Cardiac muscle cell (in vitro differentiated cells and primary cell): ENCODE measurements at places on chromosomes 2 and 18.

- no peak overlapping the region for H3K27ac ChIP-seq
- DNase-seq: no peak
- H3K4me1 ChIP-seq: no peaks in the 10 kb centered on the region
- H3K4me3 ChIP-seq: no peak overlapping the region
- no peaks in the 10 kb centered on the region for H3K36me3 ChIP-seq
Observed at GRCh38 chr2:142863485-142863961, 13.9 kb upstream of the KYNU start.

DNA sequence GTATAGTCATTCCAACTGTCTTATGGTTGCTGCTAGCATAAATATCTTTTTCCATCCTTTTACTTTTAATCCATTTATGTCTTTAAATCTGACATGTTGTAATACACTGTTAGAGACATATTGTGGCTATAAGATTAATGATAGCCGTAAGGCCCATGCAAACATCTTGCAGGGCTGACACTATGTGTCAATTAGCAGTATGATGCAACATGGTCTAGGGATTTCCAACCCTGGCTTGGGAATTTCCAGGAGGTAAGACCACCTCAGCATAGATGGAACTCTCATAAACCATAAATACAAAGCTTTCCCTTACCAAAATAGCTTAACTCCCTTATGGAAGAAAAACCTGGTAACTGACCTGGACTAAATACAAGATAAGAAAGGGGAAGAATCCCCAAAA lies 16.5 kb downstream of the SCLY start:
- H3K4me1 ChIP-seq: no peaks in the 10 kb centered on the region
- no peak overlapping the region for H3K27ac ChIP-seq
- H3K27me3 ChIP-seq: no peaks in the 10 kb centered on the region
- no peak for DNase-seq
- H3K36me3 ChIP-seq: no peaks in the 10 kb centered on the region
- H3K4me3 ChIP-seq: no peak overlapping the region

DNA sequence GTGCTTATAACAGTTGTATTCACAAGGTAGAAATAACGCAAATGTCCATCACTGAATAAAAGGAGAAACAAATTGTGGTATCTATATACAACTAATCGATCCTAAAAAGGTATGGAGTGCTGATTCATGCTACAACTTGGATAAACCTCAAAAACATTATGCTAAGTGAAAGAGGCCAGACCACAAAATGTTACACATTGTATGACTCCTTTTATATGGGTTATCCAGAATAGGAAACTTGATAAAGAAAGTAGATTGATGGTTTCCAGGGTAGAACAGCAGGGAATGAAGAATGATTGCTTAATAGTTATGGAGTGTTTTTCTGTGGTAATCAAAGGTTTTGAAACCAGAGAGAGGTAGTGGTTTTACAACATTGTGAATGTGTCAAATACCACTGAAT lies 432.2 kb upstream of the TRIB2 start:
- no peaks in the 10 kb centered on the region for H3K27me3 ChIP-seq
- no peak for DNase-seq
- H3K4me1 ChIP-seq: no peaks in the 10 kb centered on the region
- H3K36me3 ChIP-seq: no peaks in the 10 kb centered on the region
- no peak overlapping the region for H3K27ac ChIP-seq
- H3K4me3 ChIP-seq: no peak overlapping the region

GRCh38 chr2:88690591-88691338 lies 708 bp upstream of the RPIA start:
- peaks cover 11% of the 10 kb centered on the region for H3K4me1 ChIP-seq
- H3K4me3 ChIP-seq: peak overlapping the region; percentile 73
- DNase-seq: no peak
- no peaks in the 10 kb centered on the region for H3K27me3 ChIP-seq
- no peaks in the 10 kb centered on the region for H3K36me3 ChIP-seq

DNA sequence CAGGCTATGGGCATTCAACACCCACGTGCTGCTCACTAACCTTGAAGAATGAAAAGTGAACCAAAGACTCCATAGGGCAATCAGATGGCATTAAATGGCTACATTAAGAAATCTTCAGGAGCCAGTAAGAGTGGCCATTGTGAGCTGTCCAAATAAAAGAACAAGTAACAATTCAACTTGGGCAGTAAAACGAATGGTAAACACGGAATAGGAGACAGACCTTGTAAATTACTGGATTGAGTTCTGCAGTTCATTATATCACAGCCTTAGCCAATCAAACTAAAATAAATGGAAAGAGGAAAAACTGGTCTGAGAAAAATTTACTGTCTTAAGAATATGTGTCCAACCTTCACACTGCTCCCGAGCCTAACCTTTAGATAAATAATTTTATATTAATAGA lies 306.5 kb upstream of the ZNF521 start:
- no peak overlapping the region for H3K4me3 ChIP-seq
- H3K27ac ChIP-seq: no peak overlapping the region
- no peaks in the 10 kb centered on the region for H3K4me1 ChIP-seq
- H3K36me3 ChIP-seq: no peaks in the 10 kb centered on the region
- H3K27me3 ChIP-seq: no peaks in the 10 kb centered on the region

DNA sequence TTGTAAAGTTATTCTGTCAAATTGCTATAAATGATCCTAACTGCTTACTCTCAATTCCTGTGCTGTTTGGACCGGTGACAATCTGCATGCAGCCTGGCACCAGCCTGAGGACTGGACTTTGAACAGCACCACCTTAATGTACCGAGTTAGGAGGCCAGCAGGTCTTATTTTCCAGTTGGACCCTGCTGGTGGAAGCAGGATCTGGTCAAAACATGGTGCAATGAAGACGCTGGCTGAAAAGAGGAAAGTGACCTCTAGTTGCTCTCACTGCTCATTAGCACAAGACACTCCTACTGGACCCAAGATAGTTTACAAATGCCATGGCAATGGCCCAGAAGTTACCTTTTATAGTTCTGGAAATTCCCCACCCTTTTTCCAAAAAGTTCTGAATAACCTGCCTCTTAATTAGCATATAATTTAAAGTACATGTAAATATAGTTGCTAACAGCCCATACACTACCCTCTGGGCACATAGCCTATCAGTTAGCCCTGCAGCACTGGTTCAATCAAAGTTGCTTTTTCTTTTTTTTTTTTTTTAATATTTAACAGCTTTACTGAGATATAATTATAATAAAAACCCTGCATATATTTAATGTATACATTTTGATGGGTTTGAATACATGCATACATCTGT lies 35.8 kb downstream of the RBKS start:
- H3K36me3 ChIP-seq: no peaks in the 10 kb centered on the region
- H3K4me1 ChIP-seq: no peaks in the 10 kb centered on the region
- H3K4me3 ChIP-seq: no peak overlapping the region
- no peak overlapping the region for H3K27ac ChIP-seq
- no peaks in the 10 kb centered on the region for H3K27me3 ChIP-seq
- no peak for DNase-seq

DNA sequence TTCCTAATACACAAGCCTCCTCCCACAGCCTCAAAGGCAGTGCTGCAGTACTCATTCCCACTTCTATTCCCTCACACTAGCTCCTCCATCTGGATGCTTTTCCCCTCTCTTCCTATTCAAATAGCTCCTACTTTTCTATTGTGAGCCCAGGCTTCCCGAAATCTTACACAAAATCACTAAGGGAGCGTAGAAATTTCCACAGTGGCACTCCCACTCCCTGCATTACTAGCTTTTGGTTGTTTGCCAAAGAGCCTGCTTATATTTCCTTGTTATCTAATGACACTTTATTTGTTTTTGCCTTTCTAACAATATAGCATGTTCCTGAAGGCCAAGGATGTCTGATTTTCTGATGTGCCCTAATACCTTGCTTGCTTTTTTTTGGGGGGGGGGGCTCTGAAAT lies 10.9 kb downstream of the EPAS1 start:
- H3K4me1 ChIP-seq: peaks cover 13% of the 10 kb centered on the region
- peak; percentile 61 for DNase-seq
- H3K4me3 ChIP-seq: no peak overlapping the region
- no peak overlapping the region for H3K27ac ChIP-seq

GRCh38 chr2:113028112-113028511 lies 22.9 kb downstream of the IL36A start:
- H3K27ac ChIP-seq: no peak overlapping the region
- H3K4me3 ChIP-seq: no peak overlapping the region
- no peaks in the 10 kb centered on the region for H3K27me3 ChIP-seq
- DNase-seq: no peak
- H3K4me1 ChIP-seq: no peaks in the 10 kb centered on the region

DNA sequence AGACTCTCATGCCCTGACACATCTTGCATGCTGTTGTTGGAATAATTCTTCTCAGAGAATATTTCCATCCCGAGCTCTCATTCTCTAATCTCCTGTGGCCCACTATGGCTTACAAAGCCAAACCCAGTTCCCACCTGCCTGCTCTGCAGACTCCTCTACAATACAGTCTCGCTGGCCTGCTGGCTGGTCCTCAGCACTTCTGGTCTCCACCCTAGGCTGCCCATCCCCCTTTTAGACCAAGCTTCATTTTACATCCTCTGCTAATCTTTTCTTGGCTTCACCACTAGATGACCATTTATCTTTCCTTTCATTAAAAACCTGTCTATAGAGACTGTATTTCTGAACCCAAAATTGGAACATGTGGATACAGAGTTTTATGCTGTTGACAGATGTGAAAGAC lies 42.5 kb upstream of the YPEL5 start:
- no peaks in the 10 kb centered on the region for H3K27me3 ChIP-seq
- H3K4me1 ChIP-seq: no peaks in the 10 kb centered on the region
- no peak for DNase-seq
- H3K36me3 ChIP-seq: no peaks in the 10 kb centered on the region
- no peak overlapping the region for H3K4me3 ChIP-seq

DNA sequence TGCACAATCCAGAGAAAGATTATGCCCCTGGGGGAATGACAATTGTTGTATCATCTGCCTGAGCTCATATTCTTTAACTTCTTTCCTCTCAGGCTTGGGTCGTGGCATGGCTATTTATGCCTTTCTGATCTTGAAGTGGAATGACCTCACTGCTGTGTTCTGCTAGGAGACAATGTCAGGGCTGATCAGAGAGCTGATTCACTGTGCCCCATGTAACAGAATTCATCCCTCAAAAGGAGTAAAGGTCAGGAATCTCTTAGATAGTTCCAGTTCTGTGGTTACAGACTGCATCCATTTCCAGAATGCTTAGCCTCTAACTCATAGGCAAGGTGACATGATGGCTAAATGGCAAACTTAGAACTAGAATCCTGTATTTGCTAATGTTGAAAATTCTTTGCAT lies 511.7 kb upstream of the CNTNAP5 start:
- no peaks in the 10 kb centered on the region for H3K4me1 ChIP-seq
- H3K27me3 ChIP-seq: no peaks in the 10 kb centered on the region
- no peaks in the 10 kb centered on the region for H3K36me3 ChIP-seq
- peak; percentile 14 for DNase-seq

- no peaks in the 10 kb centered on the region for H3K36me3 ChIP-seq
- H3K27ac ChIP-seq: no peak overlapping the region
- H3K4me1 ChIP-seq: peaks cover 5% of the 10 kb centered on the region
- no peak for DNase-seq
- no peaks in the 10 kb centered on the region for H3K27me3 ChIP-seq
Observed at GRCh38 chr18:31233621-31234275, 71.1 kb upstream of the DSC1 start.

GRCh38 chr2:40716879-40717278 lies 265.0 kb upstream of the SLC8A1 start:
- no peaks in the 10 kb centered on the region for H3K36me3 ChIP-seq
- no peak for DNase-seq
- H3K27ac ChIP-seq: no peak overlapping the region
- H3K4me1 ChIP-seq: no peaks in the 10 kb centered on the region
- no peaks in the 10 kb centered on the region for H3K27me3 ChIP-seq
- H3K4me3 ChIP-seq: no peak overlapping the region

DNA sequence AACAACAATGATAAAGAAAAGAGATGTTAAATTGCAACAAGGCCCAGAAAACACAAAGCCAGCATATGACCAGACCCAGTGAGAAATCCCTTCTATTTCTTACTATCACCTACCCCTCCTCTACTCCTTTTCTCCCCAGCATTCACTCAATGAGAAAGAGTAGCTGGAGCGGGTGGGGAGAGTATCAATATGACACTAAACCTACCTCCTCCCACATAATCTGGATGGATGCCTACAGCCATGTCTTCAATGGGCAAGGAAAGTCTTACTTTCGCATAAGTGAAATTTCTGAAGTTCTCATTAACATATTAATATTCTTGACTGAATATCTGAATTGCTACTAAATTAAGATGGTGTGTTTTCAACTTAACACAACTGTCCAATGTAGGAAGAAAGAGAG lies 78.2 kb downstream of the AFF3 start:
- no peak overlapping the region for H3K4me3 ChIP-seq
- DNase-seq: no peak
- H3K27me3 ChIP-seq: no peaks in the 10 kb centered on the region

- H3K27ac ChIP-seq: no peak overlapping the region
- H3K4me1 ChIP-seq: peaks cover 6% of the 10 kb centered on the region
- H3K4me3 ChIP-seq: peak overlapping the region; percentile 90
- no peaks in the 10 kb centered on the region for H3K27me3 ChIP-seq
- H3K36me3 ChIP-seq: no peaks in the 10 kb centered on the region
- peak; percentile 47 for DNase-seq
Observed at GRCh38 chr2:85887566-85888019, 1.2 kb downstream of the ST3GAL5 start.

DNA sequence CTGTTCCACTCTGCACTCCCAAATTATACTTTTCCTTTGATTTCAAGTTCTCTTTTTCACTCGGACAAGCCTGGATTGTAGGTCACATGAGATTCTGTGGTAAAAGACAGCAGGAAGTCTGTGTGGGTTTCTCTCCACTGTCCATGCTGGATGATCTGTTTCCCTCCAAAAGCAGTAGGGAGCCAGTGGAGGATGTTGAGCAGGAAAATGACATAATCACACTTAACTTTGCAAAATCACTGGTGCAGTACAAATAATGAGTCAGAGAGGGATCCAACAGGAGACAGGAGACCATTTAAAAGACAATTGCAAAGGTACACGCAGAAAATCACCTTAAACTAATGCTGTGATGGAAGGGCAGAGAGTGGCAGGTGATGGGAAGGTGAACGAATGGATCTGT lies 301.3 kb downstream of the ZNF407 start:
- no peak overlapping the region for H3K4me3 ChIP-seq
- DNase-seq: peak; percentile 32
- H3K27me3 ChIP-seq: no peaks in the 10 kb centered on the region
- no peak overlapping the region for H3K27ac ChIP-seq
- H3K36me3 ChIP-seq: no peaks in the 10 kb centered on the region

GRCh38 chr2:216664593-216665034 lies 30.7 kb downstream of the IGFBP5 start:
- peaks cover 6% of the 10 kb centered on the region for H3K36me3 ChIP-seq
- no peak overlapping the region for H3K4me3 ChIP-seq
- DNase-seq: no peak
- peaks cover 10% of the 10 kb centered on the region for H3K4me1 ChIP-seq

GRCh38 chr18:13247506-13247905 lies 28.9 kb downstream of the LDLRAD4 start:
- H3K36me3 ChIP-seq: no peaks in the 10 kb centered on the region
- H3K27me3 ChIP-seq: no peaks in the 10 kb centered on the region
- no peaks in the 10 kb centered on the region for H3K4me1 ChIP-seq
- DNase-seq: no peak
- no peak overlapping the region for H3K4me3 ChIP-seq

DNA sequence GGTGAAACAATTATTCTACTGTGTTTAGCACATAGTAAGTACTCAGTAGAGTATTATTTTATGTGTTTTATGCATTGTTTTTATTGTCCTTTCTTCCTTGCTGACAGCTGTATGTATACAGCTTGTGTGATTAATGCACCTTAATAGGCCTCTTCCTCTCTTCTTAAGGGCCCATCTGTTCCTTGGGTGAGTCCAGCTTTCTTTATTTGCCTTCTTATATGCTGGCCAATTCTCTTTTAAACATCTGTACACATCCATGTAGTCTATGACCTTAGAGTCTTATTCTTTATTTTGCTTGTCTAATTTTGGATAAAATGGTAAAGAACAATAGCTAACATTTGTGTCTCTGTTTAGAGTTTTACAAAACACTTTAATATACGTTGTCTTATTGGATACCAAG lies 333.7 kb upstream of the MEIS1 start:
- no peaks in the 10 kb centered on the region for H3K27me3 ChIP-seq
- no peaks in the 10 kb centered on the region for H3K4me1 ChIP-seq
- DNase-seq: no peak
- H3K27ac ChIP-seq: no peak overlapping the region
- H3K36me3 ChIP-seq: no peaks in the 10 kb centered on the region
